ENCODE measurements at places on chromosomes 6 and 20. TPM values are rescaled to one million over a fixed set of nuclear protein-coding genes. Genes with fewer than 3 reads are reported as not detected.

DNA sequence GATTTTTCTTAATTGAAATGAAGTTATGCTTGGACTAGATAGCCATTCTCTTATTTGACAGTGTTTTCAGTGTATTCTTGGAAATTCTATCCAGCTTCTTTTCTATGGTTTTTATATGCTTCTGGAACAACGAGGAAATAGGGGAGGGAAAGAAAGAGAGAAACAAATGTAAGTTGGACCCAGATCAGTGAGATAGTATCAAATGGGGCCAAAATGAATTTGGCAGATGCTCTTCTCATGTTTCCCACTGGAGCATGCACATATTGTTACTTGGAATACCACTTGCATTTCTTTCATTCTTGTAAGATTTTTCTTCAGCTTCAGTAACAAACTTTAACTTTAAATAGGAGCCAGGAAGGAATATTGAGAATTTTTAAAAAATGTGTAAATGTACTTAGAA, 312.3 kb downstream of the PRL start:
- H3K27ac ChIP-seq: no peak overlapping the region
- H3K27me3 ChIP-seq: no peaks in the 10 kb centered on the region
- H3K4me1 ChIP-seq: no peaks in the 10 kb centered on the region
- H3K4me3 ChIP-seq: no peak overlapping the region
- no peak for DNase-seq

GRCh38 chr6:105645958-105646357, 243.1 kb upstream of the PREP start:
- H3K27me3 ChIP-seq: no peaks in the 10 kb centered on the region
- no peaks in the 10 kb centered on the region for H3K36me3 ChIP-seq
- no peak overlapping the region for H3K4me3 ChIP-seq
- peaks cover 14% of the 10 kb centered on the region for H3K4me1 ChIP-seq

- H3K4me3 ChIP-seq: no peak overlapping the region
- peak; percentile 83 for DNase-seq
- H3K27ac ChIP-seq: no peak overlapping the region
- no peaks in the 10 kb centered on the region for H3K36me3 ChIP-seq
Measured at GRCh38 chr6:44078827-44079671, 48.2 kb downstream of the MRPL14 start.

DNA sequence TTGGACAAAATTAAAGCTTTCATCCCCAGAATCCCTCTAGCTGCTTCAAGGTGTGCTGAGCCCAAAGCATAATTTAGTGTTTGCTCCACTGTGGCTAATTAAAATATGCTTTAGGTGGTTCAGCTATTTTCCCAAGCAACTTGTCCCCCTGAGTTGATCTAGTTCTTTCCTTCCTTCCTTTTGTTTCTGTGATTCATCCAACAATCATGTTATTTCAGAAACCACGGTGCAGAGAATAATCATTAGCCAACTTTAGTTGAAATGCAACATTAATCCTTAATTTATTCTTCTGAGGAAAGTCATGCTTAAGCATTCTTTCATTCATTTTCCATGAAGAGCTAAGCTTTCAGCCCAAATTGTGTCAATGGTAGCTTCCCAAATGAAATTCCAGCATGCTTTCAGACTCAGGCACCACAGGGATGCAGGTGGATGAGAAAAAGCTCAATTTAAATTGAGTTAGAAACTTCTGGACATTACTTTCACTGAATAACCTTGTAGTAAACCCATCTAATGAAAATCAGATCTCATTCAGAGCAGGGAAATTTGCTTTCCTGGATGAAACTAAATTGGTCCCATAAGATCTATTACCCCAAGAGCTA, 209.0 kb upstream of the NT5E start:
- H3K27me3 ChIP-seq: no peaks in the 10 kb centered on the region
- H3K4me3 ChIP-seq: no peak overlapping the region
- no peak for DNase-seq
- no peaks in the 10 kb centered on the region for H3K36me3 ChIP-seq
- no peak overlapping the region for H3K27ac ChIP-seq
- no peaks in the 10 kb centered on the region for H3K4me1 ChIP-seq

The PPP1R14C gene
- total RNA-seq: 2.4 TPM

Data from Caco-2 (cell line).